Amygdala (tissue), 56 donors: ENCODE measurements at places on chromosomes 11 and 22.

DNA sequence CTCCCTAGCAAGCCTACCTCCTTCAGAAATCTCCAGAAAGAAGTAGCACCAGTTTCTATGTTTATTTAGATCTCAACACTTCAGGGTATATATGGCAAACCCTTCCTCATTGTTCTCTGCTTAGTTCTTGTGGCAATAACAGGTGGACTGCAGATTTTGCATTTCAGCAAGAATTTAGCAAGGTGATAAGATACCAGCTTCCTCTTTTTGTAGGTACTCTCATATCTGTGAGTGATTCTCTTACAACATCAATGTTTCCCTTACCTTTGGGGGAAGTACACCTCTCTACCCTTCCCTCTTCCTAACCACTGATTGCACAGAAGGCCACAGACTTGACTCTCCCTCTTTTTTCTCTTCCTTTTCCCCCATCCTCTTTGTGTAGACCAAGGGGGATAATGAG lies 230.9 kb upstream of the SESN3 start:
- no peak for DNase-seq

GRCh38 chr22:25148149-25148691 lies 51.4 kb upstream of the CRYBB3 start:
- DNase-seq: no peak

DNA sequence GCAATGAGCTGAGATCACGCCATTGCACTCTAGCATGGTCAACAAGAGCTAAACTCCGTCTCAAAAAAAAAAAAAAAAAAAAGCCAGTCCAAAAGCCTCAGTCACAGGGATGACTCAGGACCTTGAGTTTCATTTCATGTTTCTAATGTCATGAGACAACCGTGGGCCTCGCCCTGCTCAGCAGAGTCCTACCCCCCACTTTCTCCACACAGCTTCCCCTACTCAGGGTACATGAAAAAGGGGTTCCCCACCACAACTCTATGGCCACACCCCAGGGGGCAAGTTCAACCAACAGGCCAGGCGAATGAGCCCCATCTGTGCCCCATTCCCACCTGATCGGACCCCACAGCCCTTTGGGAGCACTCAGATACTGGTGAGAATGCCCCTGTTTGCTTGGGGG lies 24.3 kb upstream of the ADA2 start:
- DNase-seq: no peak

GRCh38 chr11:104529213-104529612 lies 365.3 kb upstream of the PDGFD start:
- no peak for DNase-seq

GRCh38 chr11:69854713-69855112 lies 35.5 kb upstream of the FGF3 start:
- no peak for DNase-seq

GRCh38 chr11:119126675-119127268 lies 5.4 kb downstream of the HINFP start:
- DNase-seq: no peak

DNA sequence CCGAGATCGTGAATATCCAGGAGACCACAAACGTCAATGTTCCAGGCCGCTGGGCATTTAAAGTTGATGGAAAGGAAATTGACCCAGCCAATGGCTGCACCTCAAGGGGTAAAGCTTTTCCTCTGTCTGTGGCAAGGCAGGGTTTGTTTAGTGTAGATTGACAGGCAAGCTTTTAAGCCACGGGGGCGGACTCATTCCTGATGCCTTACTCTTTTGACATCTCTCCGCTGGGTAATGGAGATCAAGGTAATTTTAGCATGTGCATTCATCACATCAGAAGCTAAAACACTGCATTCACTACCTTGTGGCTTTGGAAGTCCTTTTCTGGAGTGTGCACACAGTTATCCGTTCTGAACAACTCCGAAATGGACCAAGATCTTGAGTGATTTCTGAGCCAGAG lies 12.6 kb downstream of the TECTA start:
- no peak for DNase-seq

DNA sequence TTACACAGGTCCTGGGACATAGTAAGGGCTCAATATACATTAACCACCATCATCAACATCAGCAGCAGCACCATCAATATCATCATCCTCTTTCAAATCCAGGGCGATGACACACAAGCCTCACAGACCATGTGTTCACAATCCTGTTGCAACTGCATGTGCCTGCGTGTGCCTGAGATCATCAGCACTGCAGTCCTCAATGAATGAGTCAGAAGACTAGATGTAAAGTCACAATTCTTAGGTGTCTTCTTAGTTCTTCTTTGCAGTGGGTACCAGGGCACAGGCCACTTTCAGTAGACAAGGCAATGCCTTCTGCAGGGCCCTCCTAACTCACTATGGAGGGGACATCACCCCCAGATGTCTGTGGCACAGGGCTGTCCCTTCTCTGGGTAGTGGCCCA lies 111.1 kb downstream of the MYO18B start:
- DNase-seq: no peak

GRCh38 chr11:66235141-66235540 lies 33.3 kb upstream of the RAB1B start:
- DNase-seq: no peak

DNA sequence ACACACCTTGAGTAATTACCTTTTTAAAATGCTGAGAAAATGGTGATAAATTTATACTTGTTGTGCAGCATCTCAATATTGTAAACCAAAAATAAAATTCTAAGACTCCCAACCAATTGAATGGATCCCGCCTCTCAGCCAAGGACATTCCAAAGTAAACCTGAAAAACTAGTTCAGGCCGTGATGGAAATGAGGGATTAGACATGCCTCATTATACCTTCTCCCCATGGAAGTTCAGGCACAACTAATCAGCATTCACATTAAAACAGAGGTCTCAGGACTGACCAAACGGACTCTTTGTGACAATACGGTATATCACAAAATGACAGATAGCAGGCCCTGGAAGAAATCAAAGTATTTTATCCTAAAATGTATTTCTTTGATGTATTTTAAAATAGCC lies 907.4 kb upstream of the RAG2 start:
- DNase-seq: no peak

DNA sequence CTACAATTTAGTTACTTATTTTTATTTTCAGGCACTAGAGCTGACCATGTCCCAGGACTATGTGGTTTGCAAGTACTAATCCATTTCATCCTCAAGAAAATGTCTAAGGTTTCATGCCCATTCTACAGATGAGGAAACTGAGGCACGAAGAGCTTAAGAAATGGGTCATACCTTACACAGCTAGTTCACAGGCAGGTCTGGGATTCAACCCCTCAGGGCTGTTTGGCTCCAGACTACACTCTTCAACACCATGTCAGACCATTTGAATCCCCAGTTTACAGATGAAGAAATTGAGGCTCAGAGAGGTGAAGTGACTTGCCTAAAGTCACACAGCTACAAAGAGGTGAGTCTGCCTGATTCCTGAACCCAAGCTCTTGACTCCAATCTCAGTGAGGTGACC lies 144.1 kb downstream of the MIAT start:
- no peak for DNase-seq

- DNase-seq: no peak
These were observed 41.4 kb downstream of the TTC17 start for GRCh38 chr11:43399983-43400630.

DNA sequence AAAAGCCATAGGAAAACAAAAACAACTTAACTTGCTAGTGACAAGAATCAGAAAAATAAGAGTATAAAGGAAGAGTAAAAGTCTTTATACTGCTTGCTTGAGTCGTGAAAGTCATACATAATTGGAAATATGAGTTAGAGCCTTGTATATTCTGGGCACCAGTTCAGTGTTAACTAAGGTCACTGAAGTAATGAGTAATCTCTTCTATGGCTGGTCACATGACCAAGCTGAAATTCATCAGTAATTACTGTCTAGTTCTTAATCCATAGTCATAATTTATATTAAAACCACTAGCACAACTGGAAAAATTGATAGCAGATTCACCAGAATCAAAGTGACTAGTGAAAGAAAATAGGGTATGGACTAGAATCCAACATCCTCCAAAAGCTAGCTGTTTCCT lies 84.4 kb upstream of the SLC5A12 start:
- DNase-seq: no peak

DNA sequence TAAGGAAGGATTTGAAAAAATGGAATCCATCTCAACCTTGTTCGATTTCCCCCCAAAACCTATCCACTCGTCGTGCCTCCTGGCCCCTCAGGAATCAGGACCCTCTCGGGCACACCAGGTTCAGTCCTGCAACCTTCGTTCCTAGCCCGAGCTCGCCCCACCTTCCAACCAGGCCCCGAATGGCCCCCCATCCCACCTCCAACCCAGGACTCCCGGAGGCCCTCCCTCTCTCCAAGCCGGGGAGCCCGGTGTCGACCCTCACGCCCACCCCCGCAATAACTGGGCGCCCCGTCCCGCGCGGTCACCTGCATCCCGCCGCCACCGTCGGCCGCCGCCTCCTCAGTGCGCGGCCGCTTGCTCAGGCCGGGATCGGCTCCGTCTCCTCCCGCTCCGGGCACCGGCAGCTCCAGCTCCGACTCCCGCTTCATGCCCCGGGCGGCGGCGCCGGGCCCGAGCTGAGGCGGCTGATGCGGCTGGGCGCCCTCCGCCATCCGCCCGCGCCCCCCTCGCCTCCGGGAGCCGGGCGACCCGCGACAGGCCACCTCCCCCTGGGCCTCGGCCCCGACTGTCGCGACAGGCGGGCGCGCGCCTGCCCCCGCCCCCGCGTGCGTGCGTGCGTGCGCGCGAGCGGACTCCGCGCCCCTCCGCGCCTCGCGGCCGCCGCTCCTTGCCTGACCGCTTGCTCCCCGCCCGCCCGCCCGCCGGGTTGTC lies 534 bp downstream of the RBFOX2 start:
- DNase-seq: no peak

- no peak for DNase-seq
These were observed 123.0 kb downstream of the TRIM44 start for GRCh38 chr11:35785287-35786167.

DNA sequence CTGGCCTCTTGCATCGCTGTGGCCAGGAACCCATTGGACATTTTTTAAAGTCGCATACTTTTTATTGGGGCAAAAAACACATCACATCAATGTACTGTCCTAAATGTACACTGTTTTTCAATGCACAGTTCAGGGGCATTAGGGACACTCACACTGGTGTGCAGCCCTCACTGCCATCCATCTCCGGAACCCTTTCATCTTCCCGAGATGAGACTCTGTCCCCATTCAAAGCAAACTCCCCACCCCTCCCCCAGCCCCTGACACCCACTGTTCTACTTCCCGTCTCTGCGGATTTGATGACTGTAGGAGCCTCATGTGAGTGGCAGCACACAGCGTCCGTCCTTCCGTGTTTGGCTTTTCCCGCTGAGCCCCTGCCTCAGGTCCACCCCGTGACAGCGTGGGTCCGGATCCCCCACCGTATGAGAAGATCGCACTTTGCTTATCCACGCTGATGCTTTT lies 41.8 kb upstream of the TH start:
- DNase-seq: no peak

GRCh38 chr22:49090853-49091135 lies 736.9 kb downstream of the BRD1 start:
- no peak for DNase-seq

DNA sequence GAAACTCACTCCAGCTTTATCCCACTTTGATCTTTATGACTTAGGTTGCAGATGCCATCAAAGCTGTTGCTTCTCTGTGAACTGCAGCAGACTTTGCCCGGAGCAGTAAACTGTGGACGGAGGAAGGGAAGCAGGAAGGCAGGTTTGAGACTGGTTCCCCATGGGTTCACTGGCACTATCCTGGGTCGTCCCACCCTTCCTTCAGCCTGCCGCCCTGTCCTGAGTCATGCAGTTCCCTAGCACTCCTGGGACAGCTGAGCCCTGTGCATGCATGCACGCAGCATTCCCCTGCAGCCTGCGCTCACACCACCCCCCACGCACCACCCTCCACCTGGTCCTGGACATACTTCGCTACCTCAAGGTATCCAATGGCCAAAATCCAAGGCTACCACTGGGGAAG lies 23.5 kb upstream of the P2RY2 start:
- no peak for DNase-seq

GRCh38 chr11:67538823-67539505 lies 15.7 kb upstream of the CABP2 start:
- DNase-seq: no peak

DNA sequence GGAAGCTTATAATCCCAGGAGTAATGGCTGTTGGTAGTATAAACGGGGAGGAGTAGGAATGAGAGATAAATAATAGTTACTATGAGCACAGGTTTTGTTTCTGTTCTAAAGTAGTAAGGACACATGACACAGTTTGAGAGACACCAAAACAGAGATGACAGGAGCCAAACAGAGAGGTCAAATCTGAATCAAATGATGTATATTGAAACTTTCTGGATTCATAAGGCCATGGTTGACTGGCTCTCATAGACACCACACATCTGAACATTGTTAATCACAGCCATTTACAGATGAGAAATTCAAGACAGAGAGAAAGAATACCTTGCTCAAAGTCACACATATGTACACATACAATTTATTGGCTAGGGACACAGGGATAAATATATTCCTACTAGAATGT lies 63.4 kb upstream of the UCP3 start:
- DNase-seq: no peak

DNA sequence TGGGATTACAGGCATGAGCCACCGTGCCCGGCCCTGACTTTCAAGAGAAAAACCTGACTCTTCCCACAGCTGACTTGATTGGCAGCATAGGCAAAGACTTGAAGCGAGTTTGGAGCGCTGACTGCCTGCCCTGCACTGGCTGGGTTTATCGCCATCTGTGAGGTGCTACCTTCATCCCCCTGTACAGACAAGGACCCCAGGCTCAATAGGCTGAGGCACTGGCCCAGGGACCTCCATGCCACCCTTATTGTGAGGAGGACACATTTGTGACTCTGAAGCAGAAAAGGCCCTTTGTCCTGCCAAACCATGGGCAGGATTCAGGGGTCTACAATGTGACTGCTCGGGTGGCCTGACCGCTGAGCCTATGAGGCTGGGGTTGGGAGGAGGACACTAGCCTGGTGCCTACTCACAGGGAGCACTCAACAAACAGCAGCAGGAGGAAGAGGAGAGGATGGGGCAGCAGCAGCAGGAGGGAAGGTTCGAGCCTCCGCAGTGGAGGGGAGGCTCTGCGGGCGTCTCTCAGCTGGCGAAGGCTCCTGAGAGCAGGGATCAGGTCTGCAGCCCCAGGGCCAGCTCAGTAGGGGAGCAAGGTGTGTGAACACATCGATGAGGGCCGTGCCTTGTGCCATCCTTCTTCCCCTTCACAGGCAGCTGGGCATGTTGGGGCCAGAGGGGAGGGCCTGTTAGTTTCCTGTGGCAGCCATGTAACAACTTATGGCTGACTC lies 72.9 kb upstream of the WNT7B start:
- no peak for DNase-seq

DNA sequence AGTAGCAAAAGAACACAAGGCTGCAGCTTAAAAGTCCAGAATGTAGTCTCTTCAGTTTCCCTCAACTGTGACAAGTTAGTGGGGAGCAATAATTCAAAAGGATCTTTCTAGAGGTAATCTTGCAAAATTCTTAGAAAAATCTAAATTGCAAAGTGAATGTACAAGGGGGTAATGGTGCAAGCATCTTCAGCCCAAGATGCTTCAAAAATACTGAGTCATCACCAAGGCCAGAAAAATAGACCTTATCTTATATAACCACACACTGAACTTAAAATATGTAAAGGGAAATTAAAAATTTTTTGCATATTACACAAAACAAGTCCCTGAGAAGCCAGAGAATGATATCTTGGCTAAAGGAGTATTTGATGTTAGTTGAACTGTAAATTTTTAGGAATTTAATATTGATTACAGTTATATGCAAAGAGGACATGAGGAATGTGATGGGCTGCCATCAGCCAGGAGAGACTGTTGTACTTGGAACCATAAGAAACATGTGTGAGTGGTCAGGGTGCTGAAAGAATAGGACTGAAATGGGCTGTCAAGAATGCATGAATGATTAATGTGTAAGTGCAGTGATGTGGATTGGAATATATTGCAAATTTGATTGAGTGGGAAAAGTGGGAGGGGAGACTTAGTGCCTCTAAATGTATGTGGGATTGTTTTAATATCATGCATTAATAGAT lies 85.7 kb upstream of the LIN7C start:
- DNase-seq: no peak
